Stimulated activated CD4-positive, alpha-beta T cell treated with anti-CD3 and anti-CD28 coated beads, Interleukin-4, amount 100 ng/mL, for 4 hours (primary cell): ENCODE measurements at places on chromosomes 7 and 10.
A peak's percentile ranks its signal among the peaks of the same experiment; 100 is the strongest.

- DNase-seq, result no peak
Measured at GRCh38 chr10:44776181-44776580, 135.0 kb upstream of the TMEM72 start.

DNA sequence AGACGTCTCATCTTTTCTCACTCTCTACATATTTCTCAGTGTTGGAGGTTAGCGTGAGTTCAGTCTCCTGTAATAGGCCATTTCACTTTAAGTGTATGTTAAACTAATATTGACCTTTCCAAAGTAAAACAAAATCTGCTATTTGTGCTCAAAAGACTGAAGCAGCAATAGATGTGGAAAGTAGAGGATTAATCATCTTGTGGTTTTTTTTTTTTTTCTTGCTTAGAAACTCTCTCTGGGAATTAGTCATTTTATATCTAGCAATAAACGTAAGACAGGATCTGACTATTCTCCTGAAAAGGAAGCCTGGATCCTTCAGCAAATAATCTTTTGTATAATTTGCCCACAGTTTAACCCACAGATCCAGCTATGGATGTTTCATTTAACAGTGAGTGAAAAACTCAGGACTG, 81.7 kb downstream of the NRP1 start:
- DNase-seq, result no peak

DNA sequence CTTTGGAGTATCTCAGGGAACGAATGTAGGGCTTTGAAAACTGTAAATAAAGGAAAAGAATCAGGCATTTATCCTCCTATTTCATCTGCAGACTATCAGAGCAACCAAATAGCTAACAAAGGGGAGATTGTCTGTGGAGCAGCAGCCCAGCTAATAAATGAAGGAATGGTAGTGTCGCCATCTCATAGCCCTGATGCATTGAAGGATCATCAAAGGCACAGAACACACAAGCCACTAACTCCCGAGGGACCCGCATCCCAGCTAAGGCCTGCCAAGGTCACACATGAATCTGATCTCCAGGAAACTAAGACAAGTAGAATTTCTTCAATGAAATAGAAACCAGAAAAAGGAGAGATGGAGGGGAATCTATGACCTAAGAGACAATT, 38.2 kb downstream of the CALML5 start:
- no peak for DNase-seq

DNA sequence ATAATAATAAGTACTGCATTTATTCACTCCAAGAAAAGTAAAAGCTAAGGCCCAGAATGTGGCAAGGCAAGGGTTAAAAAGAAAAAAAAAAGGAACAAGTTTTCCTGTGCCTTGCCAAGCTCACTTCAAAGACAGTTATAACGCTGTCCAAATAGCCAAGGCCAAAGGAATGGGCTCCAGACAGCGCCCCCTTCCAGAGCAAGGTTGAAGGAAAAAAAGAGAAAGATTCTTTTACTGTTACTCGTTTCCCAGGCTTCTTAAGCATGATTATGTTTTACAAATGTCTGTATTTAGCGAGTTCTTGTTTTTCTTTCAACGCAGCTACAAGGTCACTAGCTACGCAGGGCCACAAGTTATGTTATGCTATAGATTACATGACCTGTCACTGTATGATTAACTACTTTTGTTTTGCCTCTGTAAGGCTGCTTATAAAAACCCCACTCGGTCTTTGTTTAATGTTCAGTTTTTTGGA, 9.1 kb upstream of the EIF4H start:
- DNase-seq, result no peak

DNA sequence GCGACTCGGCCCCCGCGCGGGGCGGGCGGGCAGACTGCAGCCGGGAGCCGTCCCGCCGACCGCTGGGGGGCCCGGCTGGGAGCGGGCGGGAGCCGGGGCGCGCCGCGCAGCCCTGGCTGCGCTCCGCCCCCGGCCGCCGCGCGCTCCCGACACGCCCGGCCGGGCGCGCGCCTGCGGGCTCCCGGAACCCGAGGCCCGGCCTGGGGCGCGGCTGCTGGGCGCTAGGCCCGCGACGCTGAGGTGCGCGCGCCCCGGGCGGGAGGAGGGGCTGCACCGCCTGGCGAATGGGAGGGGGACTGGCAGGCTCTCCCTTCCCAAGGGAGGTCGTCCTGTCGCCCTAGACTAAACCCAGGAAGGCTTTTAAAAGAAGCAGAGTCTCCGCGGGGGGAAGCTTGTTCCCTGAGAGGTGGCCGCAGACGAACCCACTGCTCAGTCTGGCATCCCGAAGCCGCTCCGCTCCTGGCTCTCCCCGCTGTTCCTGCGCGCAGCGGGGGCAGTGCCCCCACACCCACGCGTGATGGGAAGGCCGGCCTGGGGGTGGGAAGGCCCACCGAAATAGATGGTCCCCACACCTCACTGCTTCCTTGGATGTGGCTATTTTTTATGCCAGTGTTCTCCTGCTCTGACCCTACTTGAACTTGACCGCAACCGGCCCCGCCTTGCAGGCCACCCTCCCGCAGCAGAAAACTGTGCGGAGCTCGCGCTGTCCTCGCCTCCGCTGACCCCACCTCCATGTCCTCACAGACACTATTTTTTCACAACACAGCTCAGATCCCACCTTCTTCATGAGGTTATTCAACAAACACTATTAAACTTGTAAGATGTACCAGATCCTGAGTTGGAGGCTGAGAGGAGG, at the start of gene VOPP1:
Gene VOPP1 (minus strand): TSS at position 125 of the 856 bp plus-strand sequence. CDS start 178 bp downstream, outside the sequence.
- peak; percentile 43 for DNase-seq

DNA sequence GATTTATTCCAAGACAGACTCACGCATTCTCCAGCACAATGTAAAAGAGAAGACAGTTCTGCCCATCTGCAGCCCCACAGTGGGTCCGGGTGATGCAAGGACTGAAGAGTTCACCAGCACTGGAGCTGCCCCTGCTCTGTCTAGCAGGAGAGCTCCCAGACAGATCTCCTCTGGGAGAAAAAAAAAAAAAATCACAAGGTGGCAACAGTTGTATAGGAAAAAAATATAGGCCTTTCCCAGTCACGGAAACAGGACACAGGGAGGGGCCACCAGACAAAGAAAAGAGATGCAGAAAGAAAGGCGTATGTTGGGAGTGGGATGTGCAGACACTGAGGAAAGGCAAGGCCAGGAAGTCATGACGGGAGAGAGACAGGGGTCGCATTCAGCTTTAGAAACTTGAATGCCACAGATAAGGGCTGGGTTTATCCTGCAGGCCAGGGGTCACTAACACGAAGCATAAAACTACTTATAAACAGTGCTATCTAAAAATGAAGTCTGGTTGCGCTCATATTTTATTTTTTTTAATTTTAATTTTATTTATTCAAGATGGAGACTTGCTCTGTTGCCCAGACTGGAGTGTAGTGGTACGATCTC, 54.1 kb downstream of the FAM171A1 start:
- no peak for DNase-seq

DNA sequence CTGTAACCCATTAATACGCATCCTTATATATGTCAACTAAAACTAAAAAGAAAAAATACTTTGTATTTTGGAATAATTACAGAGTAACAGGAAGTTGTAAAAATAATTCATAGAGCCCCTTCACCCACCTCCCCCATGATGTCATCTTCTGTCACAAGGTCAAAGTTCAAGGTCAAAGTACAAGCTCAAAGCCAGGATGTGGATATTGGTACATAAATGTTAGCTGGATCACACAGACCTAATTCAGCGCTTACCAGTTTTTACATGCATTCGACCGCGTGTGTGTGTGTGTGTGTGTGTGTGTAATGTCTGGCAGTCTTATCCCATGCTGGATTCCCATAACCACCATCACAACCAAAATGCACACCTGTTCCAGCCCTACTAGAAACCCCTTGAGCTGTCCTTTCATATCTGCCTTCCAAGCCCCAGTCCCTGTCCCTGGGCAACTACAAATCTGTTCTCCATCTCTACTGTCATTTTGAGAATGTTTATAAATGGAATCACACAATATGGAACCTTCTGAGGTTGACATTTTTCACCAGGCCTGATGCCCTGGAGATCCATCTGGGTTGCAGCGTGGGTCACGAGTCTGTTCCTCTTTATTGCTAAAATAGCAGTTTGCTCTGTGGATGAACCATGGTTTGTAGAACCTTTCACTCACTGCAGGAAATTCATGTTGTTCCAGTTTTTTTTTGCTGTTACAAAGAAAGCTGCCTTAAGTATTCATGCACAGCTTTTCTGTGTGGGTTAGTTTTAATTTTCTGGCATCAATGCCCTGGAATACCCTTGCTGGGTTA, 153.6 kb upstream of the PITRM1 start:
- no peak for DNase-seq

GRCh38 chr10:130461631-130462030, 325.4 kb downstream of the GLRX3 start:
- DNase-seq, result no peak

GRCh38 chr10:50347394-50347802, 96.1 kb upstream of the ASAH2 start:
- DNase-seq, result no peak

- DNase-seq, result no peak
Measured at GRCh38 chr10:44195112-44196007, 189.5 kb downstream of the CXCL12 start.

DNA sequence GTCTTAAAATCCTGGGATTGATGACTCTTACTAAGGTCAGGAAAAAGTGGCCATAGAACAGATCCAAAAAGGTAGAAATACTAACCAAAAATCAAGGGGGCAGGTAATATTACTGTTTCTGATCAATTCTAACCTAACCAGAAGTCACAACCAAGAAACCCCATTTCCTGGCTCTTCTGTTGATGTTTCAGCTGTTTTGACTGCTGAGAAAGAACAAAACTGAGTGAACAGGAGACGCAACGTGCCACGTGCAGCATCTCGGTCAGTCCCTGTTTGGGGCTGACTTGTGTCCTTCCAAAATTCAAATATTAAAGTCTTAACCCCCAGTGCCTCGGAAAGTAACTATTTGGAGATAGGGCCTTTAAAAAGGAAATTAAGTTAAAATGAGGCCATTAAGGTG, 56.8 kb downstream of the JAZF1 start:
- no peak for DNase-seq

- DNase-seq, result no peak
Measured at GRCh38 chr10:23442936-23443335, 4.1 kb downstream of the OTUD1 start.

- no peak for DNase-seq
Measured at GRCh38 chr7:48337012-48337621, 165.9 kb downstream of the ABCA13 start.

- no peak for DNase-seq
Measured at GRCh38 chr7:133958822-133959221, 168.3 kb upstream of the LRGUK start.

- DNase-seq, result no peak
Measured at GRCh38 chr7:39084349-39084748, 106.6 kb downstream of the POU6F2 start.

- DNase-seq, result peak; percentile 43
Measured at GRCh38 chr10:70461397-70462348, 16.9 kb upstream of the PALD1 start.
